Activated CD4-positive, alpha-beta memory T cell treated with anti-CD3 and anti-CD28 coated beads for 36 hours (primary cell): ENCODE measurements at places on chromosomes 7 and 10.

DNA sequence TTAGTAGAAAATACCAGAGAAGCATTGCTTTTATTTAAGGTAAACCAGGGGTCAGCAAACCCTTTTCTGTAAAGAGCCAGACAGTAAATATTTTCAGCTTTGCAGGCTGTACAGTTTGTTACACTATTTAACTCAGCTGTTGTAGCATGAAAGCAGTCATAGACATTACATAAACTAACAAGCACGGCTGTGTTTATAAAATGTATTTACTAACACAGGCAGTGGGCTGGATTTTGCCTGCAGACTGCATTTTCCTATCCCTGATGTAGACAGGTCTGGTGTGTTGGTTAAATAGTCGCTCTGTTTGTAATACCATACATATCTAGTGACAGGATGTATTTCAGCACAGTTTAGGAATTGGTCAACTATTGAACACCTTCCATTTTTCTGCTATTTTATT, 129.3 kb downstream of the ST7 start:
- no peak for DNase-seq
- no peak overlapping the region for H3K27ac ChIP-seq
- H3K4me1 ChIP-seq: peaks cover 12% of the 10 kb centered on the region
- H3K36me3 ChIP-seq: no peaks in the 10 kb centered on the region
- H3K27me3 ChIP-seq: no peaks in the 10 kb centered on the region

DNA sequence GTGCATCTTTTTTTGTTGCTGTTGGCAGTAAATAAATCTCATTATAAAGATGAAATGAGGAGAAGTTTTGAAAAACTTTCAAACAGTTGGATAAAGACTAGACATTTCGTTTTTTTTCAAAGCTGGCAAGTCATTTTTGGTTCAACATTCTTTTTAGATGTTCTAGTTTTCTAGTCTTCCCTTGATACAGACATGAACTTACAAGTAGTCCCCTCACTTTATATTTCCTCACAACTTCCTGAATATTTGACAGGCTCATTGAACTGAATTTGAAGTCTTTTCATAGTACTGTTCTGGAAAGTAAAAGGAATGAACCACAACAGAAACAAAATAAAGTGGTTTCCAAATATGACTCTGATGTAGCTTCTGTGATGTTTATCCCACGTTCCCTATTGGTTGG, 134.2 kb downstream of the NRCAM start:
- peaks cover 2% of the 10 kb centered on the region for H3K27me3 ChIP-seq
- DNase-seq: no peak
- no peak overlapping the region for H3K4me3 ChIP-seq

GRCh38 chr10:3727268-3727667, 57.7 kb downstream of the KLF6 start:
- no peak for DNase-seq
- no peaks in the 10 kb centered on the region for H3K4me1 ChIP-seq
- no peak overlapping the region for H3K4me3 ChIP-seq

DNA sequence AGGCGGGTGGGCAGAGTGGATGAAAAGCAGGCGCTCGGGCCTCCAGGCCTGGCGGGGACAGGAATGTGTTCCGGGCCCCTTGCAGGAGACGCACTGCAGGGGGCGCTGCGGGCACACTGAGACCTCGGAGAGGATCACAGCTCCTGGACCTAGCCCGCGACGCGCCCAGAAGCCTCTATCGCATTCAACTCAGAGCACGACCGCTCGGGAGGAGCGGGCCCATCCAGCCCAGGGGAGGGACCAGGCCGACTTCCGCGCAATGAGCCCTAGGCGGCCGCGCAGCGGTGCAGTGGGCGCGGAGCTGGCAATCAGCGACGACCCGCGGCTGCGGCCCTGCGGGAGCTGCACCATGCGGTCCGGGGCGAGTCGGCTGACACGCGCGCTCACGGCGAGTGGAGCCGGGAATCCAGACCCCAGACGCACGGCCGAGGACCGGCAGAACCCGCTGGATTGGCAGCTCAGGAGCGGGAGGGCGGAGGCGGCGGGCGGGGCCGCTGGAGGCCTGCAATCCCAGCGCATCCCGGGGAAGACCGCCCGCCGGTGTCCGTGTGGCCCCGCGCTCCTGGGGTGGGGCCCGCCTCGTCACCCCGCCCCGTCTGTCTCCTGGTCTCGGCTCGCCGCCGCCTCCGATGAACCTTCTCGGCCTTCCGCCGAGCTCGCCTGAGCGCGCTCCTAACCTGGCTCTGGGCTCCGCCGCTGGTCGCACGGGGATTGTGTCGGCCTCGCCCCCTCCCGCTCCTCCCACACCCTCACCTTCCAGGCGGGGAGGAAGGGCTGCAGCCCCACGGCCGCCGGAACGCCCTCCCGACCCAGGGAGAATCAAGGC, 33.5 kb upstream of the GRID1 start:
- H3K4me3 ChIP-seq: peak overlapping the region; percentile 89
- H3K27ac ChIP-seq: peak overlapping the region; percentile 87
- H3K4me1 ChIP-seq: peaks cover 10% of the 10 kb centered on the region
- DNase-seq: peak; percentile 97
- no peaks in the 10 kb centered on the region for H3K27me3 ChIP-seq

- peaks cover 53% of the 10 kb centered on the region for H3K36me3 ChIP-seq
- no peaks in the 10 kb centered on the region for H3K27me3 ChIP-seq
- H3K27ac ChIP-seq: peak overlapping the region; percentile 93
- H3K4me3 ChIP-seq: peak overlapping the region; percentile 73
These were observed 106.1 kb downstream of the PRKCQ start for GRCh38 chr10:6473901-6474370.

DNA sequence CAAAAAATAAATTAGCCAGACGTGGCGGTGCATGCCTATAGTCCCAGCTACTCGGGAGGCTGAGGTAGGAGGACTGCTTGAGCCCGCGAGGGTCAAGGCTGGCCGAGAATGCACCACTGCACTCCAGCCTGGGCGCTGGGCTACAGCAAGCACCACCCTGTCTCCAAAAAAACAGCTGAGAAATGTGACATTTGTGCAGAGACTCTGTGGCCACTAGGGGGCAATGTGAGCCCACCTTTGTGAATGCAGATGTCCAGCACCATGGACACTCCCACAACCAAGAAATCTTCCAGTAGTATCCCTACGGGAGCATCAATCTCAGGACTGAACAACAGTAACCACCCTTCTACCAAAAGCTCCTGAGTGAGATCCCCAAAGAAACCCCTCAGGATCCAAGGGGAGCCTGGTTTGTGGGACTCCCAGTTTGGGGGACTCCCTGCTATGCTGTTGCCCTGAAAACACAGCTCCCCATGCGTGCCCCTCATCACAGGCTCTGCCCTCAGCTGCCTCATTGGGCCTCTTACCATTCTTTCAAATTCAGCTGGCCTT, 6.2 kb upstream of the AHCYL2 start:
- H3K27ac ChIP-seq: no peak overlapping the region
- H3K4me3 ChIP-seq: no peak overlapping the region
- H3K36me3 ChIP-seq: no peaks in the 10 kb centered on the region
- H3K27me3 ChIP-seq: peaks cover 3% of the 10 kb centered on the region
- peaks cover 9% of the 10 kb centered on the region for H3K4me1 ChIP-seq

DNA sequence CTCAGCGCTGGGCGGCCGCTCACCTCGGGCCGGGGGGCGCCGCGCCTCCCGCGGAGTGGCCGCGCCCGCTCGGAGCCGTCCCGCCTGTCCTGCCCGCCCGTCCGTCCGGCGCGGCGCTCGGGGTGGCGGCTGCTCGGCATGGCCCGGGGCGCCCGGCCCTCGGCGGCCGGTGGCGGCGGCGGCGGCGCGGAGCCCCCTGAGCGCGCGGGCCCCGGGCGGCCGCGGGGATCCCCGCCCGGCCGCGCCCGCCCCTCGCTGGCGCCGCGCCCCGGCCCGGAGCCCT, 338 bp downstream of the SDK1 start:
- H3K4me3 ChIP-seq: no peak overlapping the region
- no peak overlapping the region for H3K27ac ChIP-seq
- H3K36me3 ChIP-seq: no peaks in the 10 kb centered on the region
- peaks cover 31% of the 10 kb centered on the region for H3K27me3 ChIP-seq

DNA sequence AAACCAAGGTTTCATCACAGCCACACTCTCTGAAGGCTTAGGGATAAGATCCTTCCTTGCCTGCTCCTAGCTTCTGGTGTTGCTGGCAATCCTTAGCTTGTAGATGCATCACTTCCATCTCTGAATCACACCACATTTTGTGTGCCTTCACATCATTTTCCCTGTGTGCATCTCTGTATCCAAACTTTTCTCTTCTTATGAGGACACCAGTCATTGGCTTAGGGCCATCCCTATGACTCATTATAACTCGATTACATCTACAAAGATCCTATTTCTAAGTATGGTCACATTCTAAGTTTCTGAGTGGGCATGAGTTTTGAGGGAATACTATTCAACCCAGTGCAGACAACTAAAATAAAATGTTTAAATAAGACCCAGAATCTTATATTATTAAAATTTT, 121.7 kb downstream of the C7orf25 start:
- no peak for DNase-seq
- peaks cover 4% of the 10 kb centered on the region for H3K27me3 ChIP-seq
- no peaks in the 10 kb centered on the region for H3K4me1 ChIP-seq

- peaks cover 2% of the 10 kb centered on the region for H3K36me3 ChIP-seq
- H3K4me3 ChIP-seq: no peak overlapping the region
- H3K4me1 ChIP-seq: no peaks in the 10 kb centered on the region
- no peaks in the 10 kb centered on the region for H3K27me3 ChIP-seq
These were observed 51.2 kb downstream of the ANLN start for GRCh38 chr7:36440880-36441279.

- H3K36me3 ChIP-seq: no peaks in the 10 kb centered on the region
- DNase-seq: no peak
- peaks cover 14% of the 10 kb centered on the region for H3K4me1 ChIP-seq
- H3K27me3 ChIP-seq: peaks cover 16% of the 10 kb centered on the region
- H3K4me3 ChIP-seq: no peak overlapping the region
These were observed 26.7 kb downstream of the ZCWPW1 start for GRCh38 chr7:100401811-100402210.

DNA sequence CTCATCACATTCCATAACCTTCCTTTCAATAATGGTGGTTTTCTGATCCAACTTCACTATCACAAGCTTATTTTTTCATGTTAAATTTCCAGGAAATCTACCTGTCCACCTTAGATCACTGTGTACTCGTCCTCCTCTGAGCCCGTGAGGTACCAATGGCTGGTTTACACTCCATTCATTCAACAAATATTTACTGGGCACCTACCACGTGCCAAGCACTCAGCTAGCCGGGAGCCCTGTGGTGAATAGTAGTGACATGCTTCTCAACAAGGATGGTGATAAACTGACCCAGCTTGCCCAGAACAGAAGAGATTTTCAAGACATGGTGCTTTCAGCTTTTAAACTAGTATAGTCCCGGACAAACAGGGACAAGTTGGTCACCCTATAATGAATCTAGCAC, 98.2 kb downstream of the FAM204A start:
- H3K27ac ChIP-seq: no peak overlapping the region
- no peak overlapping the region for H3K4me3 ChIP-seq
- DNase-seq: no peak
- no peaks in the 10 kb centered on the region for H3K4me1 ChIP-seq
- peaks cover 48% of the 10 kb centered on the region for H3K27me3 ChIP-seq

DNA sequence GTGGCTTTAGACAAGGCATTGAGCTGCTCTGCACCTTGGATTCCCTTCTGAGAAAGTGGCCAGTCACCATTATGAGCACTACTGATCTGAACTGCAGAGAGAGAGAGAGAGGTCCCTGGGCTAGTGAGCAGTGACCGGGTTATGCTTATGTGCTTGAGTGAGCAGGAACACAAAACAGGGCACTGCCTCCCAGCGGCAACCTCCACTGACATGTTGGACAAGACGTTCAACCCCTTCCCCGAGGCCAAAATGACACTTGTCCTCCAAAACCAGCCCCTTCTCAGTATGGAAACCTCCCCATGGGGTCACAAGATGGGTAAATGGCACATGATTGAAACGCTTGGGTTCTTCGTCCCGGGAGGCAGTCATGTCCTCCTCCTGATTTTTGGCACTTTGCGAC, 339.4 kb upstream of the ZMIZ1 start:
- H3K27me3 ChIP-seq: peaks cover 9% of the 10 kb centered on the region
- no peaks in the 10 kb centered on the region for H3K4me1 ChIP-seq
- H3K4me3 ChIP-seq: no peak overlapping the region
- H3K36me3 ChIP-seq: no peaks in the 10 kb centered on the region

GRCh38 chr7:51244885-51245284, 71.7 kb downstream of the COBL start:
- peaks cover 6% of the 10 kb centered on the region for H3K27me3 ChIP-seq
- H3K36me3 ChIP-seq: no peaks in the 10 kb centered on the region
- DNase-seq: no peak
